ENCODE measurements at places on chromosomes 5 and 9.
A peak's percentile ranks its signal among the peaks of the same experiment; 100 is the strongest.

GRCh38 chr5:18090177-18090576 lies 455.9 kb downstream of the TAF11L14 start:
- no peak for DNase-seq

DNA sequence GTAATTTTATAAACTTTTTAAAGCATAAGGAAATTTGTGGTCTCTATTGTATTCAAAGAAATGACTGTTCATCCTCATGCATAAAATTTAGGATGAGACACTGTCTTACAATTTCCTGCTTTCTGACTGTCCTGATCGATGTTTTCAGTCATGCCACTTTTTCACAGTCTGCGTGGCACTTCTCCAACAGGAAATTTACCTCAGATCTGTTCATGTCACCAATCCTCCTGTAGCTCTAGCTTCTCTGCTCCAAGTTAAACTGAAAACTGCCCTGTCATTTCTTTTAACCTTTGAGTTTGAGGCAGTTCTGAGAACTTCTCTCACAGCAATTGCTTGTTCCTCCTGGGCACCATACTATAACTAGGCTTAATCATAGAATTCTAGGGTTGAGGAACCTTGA lies 455.1 kb downstream of the EFNA5 start:
- no peak for DNase-seq

- no peak for DNase-seq
Observed at GRCh38 chr9:20065046-20065445, 276.2 kb upstream of the SLC24A2 start.

- no peak for DNase-seq
Observed at GRCh38 chr9:109251080-109251775, 69.6 kb downstream of the EPB41L4B start.

DNA sequence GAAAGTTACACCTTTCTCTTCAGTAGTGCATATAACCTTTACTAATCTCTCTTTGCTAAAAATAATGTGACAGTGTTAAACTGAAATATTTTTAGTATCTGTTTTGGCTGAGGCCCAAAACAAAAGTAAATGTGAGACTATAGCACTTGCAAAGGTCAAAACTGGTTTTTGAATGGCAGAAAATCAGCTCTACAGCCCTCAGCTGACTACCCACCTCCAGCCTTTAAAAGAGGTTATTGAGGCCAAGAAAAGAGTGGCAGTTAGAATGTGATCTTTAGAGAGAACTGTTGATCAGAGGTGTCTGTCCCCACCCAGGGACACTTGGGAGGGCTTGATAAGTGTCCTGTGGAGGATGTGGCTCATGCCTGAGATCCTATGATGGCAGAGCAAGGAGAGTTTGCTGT lies 30.9 kb downstream of the PRKACG start:
- DNase-seq, result no peak

- no peak for DNase-seq
Observed at GRCh38 chr9:69078069-69078468, 42.5 kb downstream of the FXN start.

GRCh38 chr9:37559125-37559524 lies 17.1 kb downstream of the FBXO10 start:
- DNase-seq, result no peak

DNA sequence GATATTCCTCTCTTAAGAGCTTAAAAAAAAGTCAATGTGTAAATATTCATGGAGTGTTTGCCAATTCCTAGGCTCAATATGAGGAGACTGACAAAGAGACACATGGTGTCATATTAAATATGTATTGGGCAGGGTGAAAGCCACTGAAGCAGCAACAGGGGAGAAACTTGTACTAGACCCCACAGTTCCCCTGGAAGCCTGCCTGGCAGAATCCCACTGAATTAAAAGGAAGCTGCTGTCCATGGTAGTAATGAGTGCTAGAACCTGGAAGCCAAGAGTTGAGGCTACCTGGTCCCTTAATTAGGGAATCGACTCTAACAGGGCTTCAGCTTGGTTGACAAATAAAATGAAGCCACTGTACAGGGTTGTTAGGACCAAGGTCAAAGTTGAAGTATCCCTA lies 129.4 kb upstream of the GPR151 start:
- no peak for DNase-seq

- DNase-seq, result no peak
Observed at GRCh38 chr5:104355350-104355749, 792.8 kb upstream of the NUDT12 start.

DNA sequence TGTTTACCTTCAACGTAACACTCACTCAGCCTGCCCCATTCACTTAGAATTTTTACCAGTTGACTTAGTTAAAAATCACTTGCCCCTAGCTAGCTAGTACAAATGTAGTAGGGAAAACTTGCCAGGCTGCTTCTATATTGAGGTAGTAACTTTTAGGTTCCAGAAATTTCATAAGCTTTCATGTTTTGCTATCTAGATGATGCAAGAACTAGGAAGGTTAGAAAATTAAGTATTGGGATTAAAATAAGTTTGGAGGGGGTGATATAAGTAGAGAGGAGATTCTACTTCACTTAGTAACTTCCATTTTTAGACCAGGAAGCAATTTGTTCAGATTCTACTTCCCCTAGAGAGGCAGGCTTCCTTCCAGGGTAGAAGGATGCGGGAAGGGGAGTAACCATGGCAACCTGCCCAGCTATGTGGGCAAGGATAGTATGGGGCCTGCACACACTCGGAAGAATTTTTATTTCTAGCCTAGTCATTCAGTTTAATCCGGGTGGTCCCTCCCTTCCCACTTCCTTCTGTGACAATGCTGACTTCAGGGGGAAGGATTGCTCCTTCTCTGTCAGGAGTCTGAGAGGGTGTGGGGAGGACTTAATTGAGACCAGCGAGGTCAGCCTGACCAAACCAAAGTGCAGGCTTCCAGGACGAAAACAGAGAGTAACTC lies 4.2 kb downstream of the DAB2 start:
- no peak for DNase-seq

GRCh38 chr9:134386951-134387831 lies 60.9 kb downstream of the RXRA start:
- no peak for DNase-seq

DNA sequence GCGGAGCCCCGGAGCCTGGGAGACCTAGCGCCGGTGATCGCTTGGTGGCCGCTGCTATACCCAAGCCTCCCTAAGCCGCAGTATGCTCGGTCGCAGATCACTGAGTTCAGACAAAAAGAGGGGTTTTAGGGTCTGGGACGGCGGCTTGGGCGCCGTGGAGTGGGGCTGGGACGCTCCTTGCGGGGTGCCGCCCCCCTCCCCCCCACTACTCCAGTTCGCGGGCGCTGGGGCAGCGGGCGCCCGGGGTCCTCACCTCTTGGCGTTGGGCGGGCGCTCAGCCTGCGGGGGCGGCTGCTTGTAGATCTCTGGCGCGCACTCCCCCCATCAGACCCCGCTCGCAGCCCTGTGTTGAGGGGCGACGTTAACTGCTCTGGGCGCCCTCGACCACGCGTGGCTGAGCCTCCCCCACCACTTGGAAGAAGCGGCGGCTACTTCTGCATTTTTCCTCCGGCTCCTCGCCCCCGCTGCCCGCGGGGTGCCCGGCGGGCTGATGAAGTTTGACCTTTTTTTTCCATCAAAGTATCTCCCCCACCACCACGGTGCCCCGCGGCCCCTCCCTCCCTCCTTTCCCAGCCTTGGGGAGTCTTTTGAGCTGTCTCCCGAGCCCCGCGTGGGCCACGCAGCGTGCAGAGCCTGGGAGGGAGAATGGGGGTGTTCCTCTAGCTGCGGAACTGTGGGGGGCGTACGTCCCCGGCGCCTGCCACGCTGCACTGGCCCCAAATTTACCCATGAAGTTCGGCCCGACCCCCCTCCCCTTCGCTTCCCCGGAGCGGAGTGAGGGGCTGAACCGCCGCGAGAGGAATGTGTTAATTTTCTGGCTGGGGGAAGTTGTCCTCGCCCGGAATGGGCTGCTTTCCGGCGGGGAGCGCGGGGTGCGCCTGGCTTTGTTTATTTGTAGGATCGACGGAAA lies 1.2 kb downstream of the CXXC5 start:
- no peak for DNase-seq

- no peak for DNase-seq
Observed at GRCh38 chr5:174751154-174752000, 27.0 kb downstream of the MSX2 start.

DNA sequence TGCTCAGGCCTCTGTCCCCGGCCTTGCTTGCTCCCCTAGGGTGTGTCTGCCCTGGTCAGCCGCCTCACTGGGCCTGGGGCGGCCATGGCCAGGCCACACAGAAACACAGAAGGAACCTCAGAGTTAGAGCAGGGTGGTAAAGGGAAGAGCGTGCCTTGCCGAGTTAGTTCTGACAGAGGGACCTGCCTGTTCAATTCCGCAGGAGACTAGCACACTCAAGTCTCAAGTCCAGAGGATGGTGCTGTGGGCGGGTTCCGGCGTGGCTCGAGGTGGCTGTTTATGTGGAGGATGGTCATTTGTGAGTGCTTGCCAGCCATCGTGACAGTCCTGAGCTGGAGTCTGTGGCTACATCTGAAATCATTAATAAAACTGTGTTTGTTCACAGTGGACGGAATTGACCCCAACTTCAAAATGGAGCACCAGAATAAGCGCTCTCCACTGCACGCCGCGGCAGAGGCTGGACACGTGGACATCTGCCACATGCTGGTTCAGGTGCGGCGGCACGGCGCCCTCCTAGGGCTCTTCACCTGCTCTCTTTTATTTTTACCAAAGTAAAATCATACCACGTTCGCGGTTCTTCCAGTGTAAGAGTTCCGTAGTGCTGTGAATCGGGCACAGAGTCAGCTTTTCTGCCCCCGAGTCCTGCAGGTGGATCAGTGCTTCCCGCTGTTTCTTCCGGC lies 95.5 kb upstream of the CACNA1B start:
- DNase-seq, result no peak

DNA sequence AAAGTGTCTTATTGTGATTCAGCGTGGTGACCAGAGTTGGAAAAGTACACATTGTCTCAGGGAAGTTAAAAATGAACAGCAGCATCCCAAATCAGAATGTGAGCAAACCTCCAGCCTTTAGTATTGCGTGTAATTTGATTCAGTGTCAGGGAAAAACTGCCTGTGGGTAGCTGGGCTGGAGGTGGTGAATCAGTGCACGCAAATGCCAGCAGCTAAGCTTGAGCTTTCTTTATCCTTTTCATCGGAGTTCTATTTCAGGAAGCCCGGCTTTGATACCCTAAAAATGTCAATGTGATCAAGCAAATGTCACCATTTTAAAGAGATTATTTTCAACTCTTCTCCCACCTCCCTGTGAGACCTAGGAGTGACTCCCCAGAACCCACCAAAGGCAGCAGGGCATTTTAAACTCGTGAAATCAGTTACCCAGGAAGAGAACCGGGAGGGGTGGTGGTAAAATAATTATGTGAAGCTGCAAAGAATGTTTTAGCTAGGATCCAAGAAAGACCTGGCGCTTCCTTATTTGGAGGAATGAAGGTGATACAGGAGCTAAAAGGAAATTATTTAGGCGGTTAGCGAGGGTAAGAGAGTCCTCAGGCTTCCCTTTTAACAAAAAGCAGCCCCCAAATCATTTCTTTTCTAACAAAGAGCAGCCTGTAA lies 25.7 kb upstream of the C5orf47 start:
- no peak for DNase-seq

- peak; percentile 96 for DNase-seq
Observed at GRCh38 chr9:120868676-120869359, 8.2 kb downstream of the PHF19 start.

DNA sequence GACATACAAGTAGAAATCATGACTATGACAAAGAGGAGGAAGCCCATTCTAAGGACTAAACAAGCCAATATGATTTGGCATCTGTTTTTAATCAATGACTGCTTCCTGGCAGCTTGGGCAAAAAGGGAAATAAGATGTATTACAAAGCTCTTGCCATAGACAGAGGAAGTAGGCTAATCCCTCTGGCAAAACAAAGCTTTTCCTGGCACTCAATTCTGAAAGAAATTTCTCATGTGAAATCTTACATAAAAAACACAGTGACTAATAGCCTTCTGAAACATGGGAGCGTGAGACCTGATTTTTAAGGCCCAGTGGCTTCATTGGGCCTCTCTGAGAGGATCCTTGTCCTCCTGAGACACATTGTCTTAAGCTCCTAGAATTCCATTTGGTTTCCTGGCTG lies 93.6 kb downstream of the COL23A1 start:
- no peak for DNase-seq

DNA sequence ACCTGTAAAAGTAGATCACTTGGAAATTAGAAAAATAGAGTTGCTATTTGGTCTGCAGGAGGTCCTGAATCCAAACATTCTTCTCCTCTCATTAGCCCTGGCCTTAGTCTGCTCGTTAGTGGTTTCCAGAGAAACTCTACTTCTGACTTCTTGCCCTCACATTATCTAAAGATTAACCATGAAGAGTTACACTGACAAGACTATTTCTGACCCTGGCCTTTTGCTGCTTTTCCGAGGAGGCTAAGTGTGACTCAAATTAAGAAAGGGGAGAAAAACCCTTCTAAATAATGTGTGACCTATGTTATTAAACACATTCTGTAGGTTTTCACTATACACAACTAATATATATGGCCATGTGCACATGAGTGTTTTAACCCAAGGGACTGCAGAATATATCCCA lies 302.4 kb downstream of the RAB3C start:
- DNase-seq, result no peak

DNA sequence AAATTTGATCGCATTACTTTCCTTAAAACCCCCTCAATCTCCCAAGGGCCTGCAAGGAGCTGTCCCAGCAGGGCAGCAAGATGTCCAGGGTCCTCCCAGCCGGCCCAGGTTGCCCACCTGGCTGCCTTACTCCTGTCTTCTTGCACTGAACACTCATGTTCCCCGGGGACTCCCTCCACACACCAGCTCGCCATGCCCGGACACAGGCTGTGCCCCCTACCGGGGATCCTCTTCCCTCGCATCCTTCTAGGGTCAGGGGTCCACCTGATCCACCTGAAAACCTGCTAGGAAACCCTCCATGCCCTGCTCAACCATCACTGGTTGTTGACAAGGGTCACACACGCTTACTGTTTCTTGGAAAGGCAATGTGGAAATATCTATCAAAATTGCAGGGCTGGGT lies 172.0 kb upstream of the MSX2 start:
- no peak for DNase-seq

DNA sequence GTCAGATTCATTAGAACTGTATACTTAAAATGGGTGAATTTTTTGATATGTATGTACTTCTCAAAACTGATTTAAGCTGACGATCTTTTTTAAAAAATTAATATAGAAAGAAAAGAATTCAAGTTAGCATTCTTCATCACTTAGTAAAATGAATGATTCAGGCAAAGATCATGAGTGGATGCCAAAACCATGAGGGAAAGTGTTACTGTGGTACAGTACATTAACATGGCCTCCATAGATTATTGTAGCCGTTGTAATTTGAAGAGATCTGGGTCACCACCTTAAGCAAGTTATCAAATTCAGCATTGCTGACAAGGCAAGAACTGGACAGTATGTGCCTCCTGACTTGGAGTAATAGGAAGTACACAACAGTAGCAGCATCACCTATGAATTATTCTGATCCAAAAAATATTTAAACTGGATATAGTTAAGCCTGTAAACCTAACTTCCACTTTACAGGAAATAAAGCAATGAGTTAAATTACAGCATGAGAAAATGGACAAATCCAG lies 29.7 kb downstream of the C9orf85 start:
- no peak for DNase-seq
